ENCODE measurements at places on chromosomes 5 and 9. TPM values are rescaled to one million over a fixed set of nuclear protein-coding genes. Genes with fewer than 3 reads are reported as not detected.

CNTLN gene
- 2.8 TPM for total RNA-seq

OR1J2 gene
- total RNA-seq = not detected

ARID3C gene
- 0.31 TPM for total RNA-seq

PTGES gene
- total RNA-seq = 6.2 TPM

TRIP13 gene
- 24.7 TPM for total RNA-seq

PCDHA10 gene
- total RNA-seq = not detected

GAPT gene
- not detected for total RNA-seq

PCDHA13 gene
- not detected for total RNA-seq

WNK2 gene
- total RNA-seq = not detected

SLC25A25 gene
- total RNA-seq = 8.0 TPM

CAPSL gene
- total RNA-seq = not detected

GRAMD2B gene
- total RNA-seq = 21.8 TPM

ERCC8 gene
- 20.9 TPM for total RNA-seq
